ENCODE measurements at places on chromosomes 12 and 14.

- DNase-seq = no peak
Measured at GRCh38 chr12:74780182-74780849, 242.7 kb downstream of the ATXN7L3B start.

DNA sequence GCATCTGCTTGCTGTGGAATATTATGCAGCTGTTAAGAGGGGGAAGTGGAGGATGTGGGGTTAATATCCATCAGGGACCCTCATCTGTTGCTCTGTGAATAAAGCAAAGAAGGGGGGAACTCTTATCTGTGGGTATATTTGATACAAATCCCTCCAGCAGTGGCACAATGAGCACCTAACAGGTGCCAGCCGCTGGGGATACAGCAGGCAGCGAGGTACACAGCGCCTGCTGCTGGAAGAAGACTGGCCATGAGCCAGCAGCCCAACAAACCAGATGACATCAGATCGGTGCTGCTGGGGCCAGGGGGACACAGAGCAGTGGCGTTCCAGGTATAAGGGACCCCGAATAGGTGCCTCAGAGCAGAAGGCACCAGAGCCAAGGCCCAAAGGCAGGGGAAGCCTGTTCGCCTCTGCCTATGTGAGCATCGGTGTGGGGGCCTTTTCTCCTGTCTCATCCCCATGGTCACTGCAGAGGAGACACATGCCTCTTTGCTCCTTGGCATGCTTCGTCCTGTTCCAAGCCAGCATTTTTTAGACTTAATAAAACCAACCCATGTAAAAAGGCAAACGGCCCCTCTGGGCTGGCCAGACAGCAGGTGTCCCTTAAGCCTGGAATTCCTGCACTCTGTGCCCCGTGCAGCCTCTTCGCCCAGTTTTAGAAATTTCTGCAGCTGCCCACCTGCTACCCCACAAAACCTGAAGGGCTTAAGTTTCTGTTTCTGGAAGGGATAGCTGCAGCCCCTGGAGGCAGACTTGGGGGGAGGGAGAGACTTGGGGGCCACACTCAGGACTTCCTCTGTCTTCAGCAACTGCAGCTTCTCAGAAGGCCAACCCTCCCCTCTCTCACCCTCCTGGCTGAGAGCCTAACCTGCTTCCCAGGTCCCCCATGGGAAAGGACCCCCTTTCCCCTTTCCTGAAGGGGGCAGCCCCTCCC is 1.6 kb upstream of the CKB start:
- no peak for DNase-seq

GRCh38 chr14:23171222-23171975 is 12.1 kb downstream of the SLC7A8 start:
- no peak for DNase-seq

GRCh38 chr14:96105089-96105925 is 66.1 kb downstream of the C14orf132 start:
- peak; percentile 60 for DNase-seq

DNA sequence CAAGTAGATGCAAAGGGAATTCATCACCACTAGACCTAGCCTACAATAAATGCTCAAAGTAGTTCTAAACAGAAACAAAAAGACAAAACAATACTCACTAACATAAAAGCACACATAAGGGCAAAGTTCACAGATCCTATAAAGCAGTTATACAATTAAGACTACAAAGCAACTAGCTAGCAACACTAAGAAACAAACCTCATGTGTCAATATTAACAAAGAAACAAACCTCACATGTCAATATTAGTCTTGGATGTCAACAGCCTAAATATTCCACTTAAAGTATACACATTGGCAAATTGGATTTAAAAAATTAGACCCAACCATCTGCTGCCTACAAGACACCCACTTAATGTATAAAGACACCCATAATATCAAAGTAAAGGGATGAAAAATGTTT is 152.7 kb downstream of the KCNK10 start:
- DNase-seq = no peak

DNA sequence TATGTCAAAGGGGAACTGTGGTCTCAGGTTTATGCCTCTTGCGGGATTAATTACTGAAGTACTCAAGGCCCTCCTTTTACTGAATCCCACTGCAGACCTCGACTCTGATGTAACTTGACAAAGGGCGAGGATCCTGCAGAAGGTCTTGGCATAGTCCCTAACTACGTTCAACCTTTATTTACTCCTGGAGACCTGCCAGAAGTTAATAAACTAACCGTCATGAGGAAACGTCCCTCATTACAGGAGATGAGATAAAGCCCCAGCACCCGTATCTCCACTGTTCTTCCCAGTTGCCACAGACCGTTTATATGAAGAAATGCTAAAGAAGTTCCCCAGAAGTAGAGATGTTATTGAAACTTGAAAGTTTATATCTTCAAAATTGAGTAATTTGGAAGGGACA is 190.9 kb downstream of the ETV6 start:
- peak; percentile 28 for DNase-seq

DNA sequence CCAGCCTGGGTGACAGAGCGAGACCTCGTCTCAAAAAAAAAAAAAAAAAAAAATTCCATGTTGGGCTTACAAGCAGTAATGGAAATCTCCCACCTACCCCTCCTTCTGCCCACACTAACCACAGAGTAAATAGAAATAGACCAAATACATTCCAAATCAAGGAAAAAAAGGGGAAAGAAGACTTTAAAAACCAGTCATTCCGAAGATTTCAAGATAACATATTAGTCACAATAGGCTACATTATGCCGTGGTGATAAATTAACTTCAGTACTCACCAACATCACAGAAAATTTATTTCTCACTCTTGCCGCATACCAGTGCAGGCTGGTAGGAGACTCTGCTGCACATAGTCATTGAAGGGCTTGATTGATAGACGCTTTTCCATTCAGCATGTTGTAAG is 15.5 kb upstream of the ETV6 start:
- no peak for DNase-seq

DNA sequence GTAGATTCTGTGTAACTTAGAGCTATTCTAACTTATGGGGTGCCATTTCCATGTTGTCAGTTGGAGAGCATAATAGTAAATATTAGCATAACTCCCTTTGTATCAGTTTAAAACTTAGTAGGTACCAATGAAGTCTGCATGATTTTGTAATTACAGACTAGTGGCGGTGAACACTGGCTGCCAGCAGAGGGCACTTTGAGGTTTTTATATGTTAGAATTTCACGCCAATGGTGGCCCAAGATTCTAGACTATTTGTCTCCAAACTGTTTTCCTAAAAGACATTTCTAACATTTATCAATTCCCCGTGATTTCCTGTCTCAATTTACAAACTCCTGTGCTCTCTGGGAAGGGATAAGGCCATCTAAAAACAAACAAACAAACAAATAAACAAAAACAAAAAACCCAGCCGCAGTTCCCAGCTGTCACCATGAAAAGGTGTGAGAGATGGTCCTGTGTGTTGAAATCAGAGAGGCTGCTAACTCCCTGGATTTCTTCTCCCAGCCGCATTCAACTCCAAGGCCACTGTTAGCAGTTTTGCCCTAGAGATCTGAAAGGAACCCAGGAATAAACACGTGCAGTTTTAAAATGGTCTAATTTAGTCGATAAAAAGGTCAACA is 57.6 kb downstream of the BRMS1L start:
- peak; percentile 17 for DNase-seq

DNA sequence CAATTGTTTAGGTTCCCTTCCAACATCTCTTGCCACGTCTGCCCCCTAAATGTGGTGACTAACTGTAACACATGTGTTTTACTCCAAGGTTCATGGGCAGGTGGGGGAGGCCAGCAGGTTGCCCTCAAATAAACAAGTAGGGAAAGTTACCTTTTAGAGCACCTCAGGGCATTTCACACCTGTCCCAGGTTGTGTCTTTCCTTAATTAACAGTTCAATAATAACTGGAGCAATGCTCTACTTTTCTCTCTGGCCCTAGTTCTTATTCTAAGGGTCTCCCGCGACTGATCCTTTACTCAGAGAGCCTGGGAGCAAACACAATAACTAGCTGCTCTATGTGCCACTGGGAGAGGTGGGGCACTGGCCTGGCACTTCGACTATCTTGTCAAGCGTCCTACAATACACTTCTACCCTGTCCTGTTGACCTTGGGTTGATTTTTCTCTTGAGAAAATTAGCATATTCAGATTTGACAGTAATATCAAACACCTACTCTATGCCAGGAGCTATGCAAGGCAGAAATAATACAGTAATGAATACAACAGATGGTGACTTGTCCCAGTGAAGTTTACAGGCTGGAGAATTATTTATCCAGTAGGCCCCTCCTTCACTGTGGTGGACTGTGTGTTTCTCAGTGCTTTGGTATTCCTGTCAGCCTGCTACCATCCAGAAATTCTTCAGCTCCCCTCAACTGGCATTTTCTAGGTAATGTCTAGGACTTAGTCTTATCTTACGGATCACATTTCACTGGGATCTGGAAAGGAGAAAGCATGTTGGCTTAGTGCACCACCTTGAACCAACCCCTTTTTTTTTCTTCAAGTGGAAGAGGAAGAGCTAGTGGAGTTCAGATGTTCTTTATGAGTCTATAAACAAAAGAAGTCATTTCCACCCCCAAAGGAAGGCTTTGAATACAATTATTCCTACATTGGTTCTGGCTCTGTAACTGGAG is 202.6 kb downstream of the CRADD start:
- DNase-seq = no peak

DNA sequence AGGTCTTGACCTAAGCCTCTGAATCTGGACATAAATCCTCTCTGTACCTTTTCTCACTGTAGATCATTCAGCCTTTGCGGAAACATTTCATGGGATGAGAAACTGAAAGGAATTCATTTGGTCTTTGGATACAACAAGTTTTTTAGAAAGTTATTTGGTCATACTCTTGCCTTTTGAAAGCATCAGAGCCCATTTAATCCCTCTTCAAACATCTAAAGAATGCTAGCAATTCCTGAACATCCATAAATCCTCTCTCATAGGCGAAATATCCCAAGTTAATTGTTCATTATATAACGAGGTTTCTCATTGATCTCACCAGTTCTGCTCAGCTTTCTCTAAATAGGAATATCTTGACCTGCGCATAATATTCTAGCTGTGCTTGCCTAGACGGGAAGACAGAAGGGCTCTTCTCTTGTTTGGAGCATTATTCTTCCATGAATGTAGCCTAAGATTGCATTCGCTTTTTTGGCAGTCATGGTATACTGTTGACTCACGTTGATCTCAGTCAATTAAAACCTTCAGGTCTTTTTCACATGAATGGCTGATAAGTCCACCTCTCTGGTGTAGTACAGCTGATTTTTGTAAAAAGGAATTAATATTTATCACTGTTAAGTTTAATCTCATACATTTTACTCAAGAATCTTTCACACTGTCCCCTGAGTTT is 24.1 kb downstream of the NTN4 start:
- no peak for DNase-seq

All from mucosa of gallbladder (tissue), 1 donor.